ENCODE measurements at places on chromosomes 1 and 21.

- DNase-seq = no peak
These were observed 21.1 kb downstream of the ERRFI1 start for GRCh38 chr1:8004803-8005573.

GRCh38 chr1:202323731-202324130 is 18.0 kb downstream of the UBE2T start:
- DNase-seq = no peak

DNA sequence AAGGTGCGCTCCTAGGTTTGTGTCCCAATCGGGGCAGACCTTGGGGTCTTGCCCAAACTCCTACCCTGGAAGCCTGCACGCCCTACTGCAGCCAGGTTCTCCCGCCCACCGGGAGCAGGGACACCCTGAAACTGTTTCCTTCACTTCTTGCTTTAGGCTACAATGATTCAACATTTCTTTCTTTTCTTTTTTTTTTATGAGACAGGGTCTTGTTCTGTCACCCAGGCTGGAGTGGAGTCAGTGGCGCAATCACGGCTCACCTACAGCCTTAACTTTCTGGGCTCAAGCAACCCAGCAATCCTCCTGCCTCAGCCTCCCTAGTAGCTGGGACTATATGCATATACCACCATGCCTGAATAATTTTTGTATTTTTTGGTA is 75.8 kb downstream of the ITPKB start:
- DNase-seq = no peak

- no peak for DNase-seq
These were observed 69.4 kb downstream of the RGS21 start for GRCh38 chr1:192386051-192386650.

DNA sequence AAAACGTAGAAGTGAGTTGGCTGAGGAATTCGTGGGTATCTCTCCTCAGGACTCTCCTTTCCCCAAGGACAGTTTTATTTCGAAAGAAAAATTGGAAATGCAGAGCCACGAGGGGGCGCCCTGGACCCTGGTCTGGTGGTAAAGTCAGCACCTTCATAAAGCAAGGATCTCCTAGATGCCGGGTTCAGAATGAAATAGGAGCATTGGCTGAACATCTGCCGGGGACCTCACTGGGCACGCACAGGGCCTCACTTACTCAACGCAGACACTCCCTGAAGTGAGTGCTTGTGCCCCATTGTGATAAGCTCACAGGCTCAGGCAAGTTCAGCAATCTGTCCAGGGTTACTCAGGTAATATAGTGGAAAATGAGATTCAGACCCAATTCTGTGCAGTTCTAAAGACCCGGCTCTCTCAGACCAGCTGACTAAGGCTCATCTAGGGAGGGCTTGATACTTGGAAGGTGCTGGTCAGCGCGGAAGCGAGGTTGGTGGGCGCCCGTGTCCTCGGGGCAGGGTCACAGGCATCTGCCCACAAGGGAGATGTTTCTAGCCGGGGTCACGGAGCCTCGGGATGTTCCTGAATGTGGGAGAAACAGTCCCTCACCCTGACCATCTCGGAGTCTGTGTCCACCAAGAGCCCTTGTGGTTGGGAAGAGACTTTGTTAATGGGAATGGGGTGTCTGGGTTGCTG is 55.7 kb upstream of the ETV3 start:
- DNase-seq = peak; percentile 49

DNA sequence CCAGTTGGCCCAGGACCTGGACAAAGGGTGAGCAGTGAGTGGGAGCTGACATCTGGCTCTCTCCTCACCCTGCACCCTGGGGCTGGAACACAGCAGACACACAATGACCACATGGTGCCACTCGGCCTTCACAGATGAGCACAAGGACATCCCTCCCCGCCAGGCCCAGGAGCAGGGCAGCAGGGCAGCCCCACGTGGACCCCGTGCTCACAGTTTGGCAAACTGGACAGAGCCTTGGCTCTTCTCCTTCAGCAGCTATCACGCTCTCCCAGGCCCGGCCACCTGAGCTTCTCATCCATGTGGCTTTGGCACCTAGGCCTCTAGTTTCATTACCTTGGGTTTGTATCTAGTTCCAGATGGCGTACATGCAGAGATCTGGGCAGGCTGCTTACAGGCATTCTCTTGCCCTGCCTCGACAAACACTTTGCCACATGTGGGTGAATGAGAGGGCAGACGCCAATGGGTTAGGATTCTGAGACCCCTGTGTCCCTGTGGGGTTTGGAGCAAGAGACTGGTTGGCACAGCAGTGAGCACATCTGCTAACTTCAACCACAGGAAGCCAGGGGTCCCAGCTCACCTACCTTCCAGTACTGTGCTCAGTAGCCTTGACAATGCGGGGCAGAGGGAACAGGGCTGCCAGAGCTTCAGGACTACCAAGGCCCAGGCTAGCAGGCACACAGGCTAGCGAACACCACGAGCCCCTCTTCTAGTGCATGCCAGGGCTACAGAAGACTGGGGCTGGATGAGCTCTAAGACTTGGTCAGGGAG is 3.4 kb upstream of the PTPRF start:
- DNase-seq = no peak
